ENCODE measurements at places on chromosomes 16 and 17.

DNA sequence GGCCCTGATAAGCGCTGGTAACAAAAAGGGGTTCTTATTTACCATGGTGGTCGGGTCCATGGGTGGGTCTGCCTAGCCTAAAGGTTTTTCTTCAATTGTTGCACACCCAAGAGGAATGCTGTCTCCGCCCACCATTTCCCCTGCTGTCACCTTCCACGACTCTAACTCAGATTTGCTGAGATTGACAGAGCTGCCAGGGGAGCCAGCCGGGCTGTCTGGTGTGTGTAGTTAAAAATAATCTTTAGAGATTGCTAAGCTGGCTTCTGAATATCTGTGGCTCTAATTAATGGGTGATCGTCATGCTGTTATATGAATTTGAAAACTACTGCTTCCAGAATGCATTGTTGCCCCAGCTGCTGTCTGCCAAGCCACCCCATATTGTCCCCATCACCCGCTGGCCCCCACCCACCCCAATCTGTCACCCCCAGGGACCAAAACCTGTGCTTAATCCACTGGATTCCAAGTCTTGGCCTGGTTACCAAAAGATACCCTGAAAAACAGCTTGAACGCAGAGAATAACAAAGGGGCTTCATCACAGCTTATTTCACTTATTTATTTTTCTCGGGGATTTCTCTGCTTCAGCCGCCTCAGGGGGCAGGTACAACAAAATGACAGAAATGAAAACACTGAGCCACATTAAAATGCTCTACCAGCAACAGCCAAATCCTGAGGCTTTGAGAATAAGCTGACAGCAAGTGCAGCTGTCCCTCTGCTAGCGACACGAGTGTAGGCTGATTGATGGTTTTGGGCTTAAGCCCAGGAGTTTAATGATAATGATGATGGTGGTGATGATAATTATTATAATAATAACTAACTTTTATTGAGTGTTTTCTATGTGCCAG, 46.1 kb upstream of the NLK start:
- no peak for DNase-seq

DNA sequence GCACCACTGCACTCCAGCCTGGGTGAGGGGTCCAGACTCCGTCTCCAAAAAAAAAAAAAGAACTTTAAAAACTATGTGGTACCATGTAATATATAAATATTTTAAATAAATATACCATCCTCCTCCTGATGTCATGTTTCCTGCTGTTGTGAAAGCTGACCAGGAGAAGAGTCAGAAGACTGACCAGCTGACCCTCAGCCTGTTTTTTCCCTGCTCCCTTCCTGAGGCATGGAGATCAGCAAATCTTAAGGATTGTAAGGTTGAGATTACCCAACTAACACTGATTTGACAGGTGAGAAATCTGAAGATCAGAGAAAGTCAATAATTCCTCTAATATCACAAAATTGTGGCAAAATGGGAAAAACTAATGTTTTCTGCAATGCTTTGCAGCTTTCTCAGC, 18.1 kb downstream of the NCOR1 start:
- DNase-seq = no peak

DNA sequence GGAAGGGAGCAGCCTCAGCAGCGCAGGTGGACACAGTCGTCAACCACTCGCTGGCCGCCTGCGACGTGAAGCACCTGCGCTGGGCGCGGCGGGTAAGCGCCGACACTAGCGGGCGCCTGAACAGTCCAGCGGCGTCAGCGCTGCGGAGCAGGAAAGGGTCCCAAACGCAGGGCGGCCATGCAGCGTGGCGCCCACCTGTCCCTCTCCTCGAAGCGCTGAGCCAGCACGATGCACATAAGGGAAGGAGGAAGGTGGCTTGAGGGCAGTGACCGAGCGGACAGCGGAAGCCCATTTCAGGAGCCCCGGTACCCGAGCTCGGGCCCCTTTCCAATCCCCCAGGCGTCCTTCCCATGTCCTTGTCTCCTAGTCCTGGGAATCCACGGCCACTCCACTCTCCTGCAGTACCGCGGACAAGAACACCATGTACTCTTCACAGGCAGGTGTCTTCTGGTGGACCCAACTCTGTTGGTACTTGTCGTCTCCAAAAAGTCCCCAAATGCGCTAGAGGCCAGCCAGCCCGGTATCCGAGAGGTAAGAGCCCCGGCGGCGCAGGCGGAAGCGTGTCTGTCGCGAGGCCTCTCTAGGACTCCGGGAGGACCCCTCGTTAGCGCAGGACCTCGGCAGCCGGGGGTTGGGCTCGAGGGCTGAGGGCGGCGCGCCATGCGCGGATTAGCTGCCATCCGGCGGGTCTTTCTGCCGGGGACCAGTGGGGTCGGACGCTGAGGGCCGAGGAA, 14.4 kb downstream of the ZNF232 start:
- no peak for DNase-seq

DNA sequence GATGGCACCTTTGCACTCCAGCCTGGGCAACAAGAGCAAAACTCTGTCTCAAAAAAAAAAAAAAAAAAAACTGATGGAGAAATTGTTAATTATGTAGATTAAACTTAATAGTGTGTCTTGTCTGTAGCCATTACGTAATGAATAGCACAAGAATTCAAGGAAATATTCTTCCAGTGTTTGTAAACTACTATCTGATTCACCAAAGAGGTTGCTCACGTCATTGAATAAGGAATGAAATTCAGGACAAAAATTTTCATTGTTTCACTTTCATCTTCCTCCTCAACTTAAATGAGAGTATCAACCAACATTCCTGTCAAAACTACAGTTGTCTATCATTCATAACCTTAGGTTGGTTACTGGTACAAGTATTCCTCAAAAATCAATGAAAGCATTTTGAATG, 30.7 kb upstream of the MYO18A start:
- no peak for DNase-seq

GRCh38 chr16:12258861-12259645, 282.5 kb downstream of the SNX29 start:
- DNase-seq = no peak

DNA sequence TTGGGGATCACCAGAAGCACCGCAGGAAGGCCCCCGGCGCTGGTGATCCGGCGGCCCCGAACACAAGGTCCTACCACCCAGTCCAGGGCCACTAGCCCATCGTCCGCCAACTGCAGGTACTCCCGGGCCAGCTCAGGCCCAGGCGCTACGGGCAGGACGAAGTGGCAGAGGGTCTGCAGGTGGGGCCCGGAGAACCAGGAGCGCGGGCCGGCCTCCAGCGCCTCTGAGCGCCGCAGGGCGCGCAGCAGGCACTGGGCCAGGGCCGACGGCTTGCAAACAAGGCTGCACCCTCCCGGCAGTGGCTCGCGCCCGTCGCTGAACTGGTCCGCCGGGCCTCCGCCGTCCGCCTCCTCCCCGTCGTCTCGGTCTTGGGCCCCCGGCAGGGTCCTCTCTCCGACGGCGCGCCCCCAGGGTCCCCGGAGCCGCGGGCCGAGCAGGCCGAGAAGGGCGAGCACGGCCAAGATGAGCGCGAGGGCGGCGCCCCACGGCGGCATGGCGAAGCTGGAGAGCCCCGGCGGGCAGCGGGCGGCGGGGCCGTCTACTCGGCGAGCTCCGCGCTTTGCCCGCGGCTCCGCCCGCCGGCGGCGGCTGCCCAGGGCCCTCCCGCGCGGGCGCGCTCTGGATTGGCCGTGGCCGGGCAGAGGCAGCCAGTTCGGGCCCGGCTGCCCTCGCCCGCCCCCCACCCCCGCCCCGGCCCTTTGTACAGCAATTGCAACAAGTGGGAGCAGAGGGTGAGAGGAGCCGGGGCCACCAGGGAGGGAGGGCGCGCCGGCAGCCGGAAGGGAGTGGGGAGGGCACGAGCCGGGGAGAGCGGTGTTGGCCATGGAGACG, at the start of gene ABHD15:
Gene ABHD15 (minus strand): TSS at position 565 of the 831 bp plus-strand sequence. CDS start 71 bp downstream, at position 494.
- no peak for DNase-seq

DNA sequence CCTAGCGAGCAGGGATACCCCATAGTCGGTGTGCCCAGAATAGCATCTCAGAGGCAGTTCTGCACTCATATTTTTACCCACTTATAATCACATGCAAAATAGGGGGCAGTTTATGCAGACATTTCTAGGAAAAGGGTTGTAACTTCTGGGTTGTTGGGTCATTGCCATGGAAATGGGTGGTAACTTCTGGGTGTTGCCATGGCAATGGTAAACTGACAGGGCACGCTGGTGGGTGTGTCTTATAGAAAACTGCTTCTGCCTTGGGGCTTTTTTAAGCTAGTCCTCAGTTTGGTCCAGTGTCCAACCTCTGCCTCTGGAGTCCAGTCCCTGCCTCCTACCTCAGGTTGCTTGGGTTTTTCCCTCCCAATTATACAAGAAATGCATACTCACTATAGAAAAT, 7.4 kb upstream of the SPAG9 start:
- DNase-seq = no peak

DNA sequence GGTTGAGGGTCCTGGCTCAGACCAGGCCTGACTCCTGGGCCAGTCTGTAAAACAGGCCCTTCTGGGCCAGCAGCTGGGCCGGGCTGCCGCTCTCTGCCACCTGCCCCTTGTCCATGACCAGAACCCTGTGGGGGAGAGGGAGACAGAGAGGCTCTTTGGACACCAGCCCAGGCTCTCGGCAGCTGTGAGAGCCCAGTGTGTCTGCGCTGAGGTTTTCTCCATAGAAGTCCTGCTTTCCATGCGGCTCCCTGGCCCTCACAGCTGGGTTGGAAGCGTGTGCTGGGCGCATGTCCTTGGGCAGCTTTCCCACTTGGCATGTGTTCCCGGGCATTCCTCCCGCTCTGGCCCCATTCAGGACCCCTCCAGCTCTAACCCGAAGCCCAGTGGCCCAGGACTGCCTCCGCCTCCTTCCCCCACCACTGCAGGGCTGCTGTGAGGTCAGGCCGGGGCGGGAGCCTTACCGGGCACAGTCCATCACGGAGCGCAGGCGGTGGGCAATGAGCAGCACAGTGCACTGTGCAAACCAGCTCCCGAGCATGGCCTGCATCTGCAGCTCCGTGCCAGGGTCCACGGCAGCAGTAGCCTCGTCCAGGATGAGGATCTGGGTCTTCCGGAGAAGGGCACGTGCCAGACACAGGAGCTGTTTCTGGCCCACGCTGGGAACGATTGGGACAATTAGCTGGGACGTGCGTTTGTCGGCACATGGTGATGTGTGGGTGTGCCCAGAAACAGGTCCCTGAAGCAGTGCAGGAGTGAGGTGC, 73.0 kb downstream of the ABCC6 start:
- DNase-seq = no peak

DNA sequence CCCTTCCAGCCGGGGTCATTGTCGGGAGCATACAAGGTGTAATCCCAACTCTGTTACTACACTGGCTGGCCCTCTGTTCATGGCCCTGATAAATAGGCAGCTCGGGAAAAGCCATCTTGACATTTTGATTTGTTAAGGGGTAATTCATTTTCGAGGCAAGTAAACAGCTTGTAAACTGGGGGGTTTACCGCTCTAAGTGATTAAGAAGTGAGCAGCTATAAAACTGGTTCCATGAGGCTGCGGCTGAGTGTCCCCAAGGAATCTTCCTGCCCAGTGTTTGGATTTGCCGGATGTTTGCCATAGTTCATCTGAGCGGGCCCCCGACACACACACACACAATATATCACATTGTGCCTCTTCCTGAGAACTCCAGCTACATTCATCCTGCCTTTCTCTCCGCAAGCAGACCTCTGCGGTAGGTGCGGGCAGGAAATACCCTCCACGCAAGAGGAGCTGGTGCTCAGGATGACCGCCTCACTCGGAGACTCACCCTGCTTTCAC, 92.2 kb downstream of the SOCS1 start:
- DNase-seq = no peak

- DNase-seq = no peak
Measured at GRCh38 chr16:81520151-81520470, 75.5 kb downstream of the CMIP start.

GRCh38 chr16:47056688-47057629, 83.5 kb upstream of the DNAJA2 start:
- no peak for DNase-seq

GRCh38 chr17:21212826-21213637, 929 bp downstream of the TMEM11 start:
- no peak for DNase-seq

DNA sequence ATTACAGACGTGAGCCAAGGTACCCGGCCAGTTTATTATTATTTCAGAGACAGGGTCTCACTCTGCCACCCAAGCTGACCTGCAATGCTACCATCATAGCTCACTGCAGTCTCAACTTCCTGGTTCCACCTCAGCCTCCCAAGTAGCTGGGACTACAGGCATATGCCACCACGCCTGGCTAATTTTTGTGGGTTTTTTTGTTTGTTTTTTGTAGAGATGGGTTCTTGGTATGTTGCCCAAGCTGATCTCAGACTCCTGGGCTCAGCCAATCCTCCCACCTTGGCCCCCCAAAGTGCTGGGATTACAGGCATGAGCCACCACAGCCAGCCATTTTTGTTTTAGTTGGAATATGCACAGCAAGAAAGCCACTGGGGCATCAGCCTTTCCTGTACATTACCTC, 115.7 kb downstream of the MRM1 start:
- DNase-seq = no peak

DNA sequence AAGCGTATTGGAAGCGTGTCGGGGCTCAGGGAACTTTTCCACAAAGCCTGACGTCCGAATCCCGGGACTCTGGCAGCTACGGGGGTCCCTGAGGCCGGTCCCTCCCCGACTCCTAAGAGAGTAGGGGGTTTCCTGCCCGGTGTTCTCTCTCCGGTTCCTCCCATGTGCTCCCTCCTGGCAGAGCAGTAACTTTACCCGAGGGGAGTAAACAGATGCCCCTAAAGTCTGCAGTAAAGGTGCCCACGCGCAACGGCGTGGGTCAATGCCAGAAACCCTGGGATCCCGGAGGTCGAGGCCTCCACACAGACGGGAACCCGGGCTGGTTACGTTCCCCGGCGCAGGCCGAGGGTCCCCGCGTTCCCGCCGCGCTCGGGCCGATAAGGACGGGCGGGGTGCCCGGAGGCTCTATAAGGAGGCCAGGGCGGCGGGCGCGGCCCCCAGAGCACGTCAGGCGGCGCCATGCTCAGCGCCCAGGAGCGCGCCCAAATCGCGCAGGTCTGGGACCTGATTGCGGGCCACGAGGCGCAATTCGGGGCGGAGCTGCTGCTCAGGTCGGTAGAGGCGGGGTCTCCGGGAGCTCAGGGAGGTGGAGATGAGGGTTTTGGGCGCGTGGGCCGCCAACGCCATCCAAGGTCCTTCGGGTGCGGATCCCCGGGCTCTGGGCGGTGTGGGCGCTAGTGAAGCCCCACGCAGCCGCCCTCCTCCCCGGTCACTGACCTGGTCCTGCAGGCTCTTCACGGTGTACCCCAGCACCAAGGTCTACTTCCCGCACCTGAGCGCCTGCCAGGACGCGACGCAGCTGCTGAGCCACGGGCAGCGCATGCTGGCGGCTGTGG, at the start of gene HBM:
Gene HBM (plus strand): TSS at position 440 of the 836 bp plus-strand sequence. CDS start 20 bp downstream, at position 460.
- DNase-seq = no peak

DNA sequence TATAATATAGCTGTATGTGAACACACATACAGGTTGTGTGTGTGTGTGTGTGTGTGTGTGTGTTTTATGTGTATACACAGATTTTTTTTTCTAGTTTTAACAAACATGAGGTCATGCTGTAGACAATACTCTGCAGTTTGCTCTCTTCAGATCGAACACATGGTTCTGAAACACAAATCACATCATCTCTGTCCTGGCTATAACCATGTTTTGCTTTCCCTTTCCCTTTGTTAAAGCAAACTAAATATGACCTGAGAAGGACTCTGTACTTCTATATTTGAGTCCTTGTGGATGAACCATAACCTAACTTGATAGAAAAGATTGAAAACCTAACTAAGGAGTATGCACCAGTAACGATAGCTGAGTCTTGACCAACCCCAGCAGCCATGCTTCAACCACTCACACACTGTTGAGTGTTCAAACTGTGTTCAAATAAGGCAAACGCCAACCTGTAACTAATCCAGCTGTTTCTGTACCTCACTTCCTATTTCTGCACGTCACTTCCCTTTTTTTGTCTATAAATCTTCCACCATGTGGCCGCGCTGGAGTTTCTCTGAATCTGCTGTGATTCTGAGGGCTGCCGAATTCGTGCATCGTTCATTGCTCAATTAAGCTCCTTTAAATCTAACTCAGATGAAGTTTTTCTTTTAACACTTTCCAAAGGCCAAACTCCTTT, 303.8 kb downstream of the HS3ST3B1 start:
- DNase-seq = no peak

Data from stimulated activated CD8-positive, alpha-beta memory T cell treated with anti-CD3 and anti-CD28 coated beads, Interleukin-7, amount 100 ng/mL, for 24 hours (primary cell).